ENCODE measurements at places on chromosomes 6 and 20.

- no peak for DNase-seq
Observed at GRCh38 chr6:35174088-35174434, 32.9 kb upstream of the TCP11 start.

DNA sequence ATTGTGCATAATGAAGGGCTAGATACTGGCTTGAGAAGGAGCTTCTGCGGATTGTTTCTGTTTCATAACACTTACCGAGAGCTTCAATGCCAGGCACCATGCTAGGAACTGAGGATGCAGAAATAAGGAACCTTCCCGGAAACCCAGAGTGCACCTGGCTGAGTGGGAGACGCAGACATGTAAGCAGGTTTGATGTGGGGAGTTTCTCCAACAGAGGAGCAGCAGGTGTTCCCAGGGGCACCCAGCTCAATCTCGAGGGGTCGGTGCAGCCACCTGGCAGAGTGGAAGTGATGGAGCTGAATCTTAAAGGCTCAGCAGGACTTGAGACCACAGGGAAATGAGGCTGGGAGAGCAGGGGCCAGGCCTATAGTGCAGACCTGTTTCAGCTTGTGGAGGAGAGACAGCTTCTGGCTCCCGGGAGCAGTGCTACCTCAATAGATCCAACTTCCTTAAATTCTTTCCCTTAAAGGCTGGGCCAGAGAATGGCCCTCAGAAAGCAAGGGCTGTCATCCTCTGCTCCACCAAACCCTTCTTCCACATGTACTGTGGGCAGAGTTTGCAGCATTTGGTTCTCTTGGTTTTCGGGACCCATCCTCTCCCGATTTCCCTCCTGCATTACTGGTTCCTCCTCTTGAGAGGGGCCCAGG is 27.8 kb upstream of the SRC start:
- no peak for DNase-seq

DNA sequence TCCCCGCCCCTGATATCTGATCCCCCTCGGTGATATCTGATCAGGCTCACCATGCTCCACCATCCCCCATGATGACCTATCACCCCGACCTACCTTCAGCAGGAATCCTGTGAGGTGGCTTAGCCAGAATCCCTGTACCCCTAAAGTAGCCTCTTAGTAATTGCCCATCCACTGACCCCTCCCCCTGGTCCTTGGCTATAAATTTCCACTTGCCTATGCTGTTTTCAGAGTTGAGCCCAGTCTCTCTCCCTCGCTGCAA is 177.5 kb upstream of the GGTLC1 start:
- no peak for DNase-seq

GRCh38 chr6:11802886-11803590 is 24.4 kb upstream of the ADTRP start:
- DNase-seq: no peak

- DNase-seq: no peak
Observed at GRCh38 chr20:10079964-10080363, 45.2 kb downstream of the ANKEF1 start.

GRCh38 chr6:14384175-14384949 is 266.8 kb downstream of the CD83 start:
- DNase-seq: no peak
